ENCODE measurements at places on chromosomes 1 and 21. TPM values are rescaled to one million over a fixed set of nuclear protein-coding genes. Genes with fewer than 3 reads are reported as not detected.

DLGAP3 gene
- total RNA-seq: under 0.01 TPM

UROD gene
- total RNA-seq: 123 TPM

ST6GALNAC3 gene
- not detected for total RNA-seq

TMEM269 gene
- under 0.01 TPM for total RNA-seq

ACKR1 gene
- not detected for total RNA-seq

ACTL8 gene
- total RNA-seq: not detected

PERM1 gene
- total RNA-seq: not detected

ADGRB2 gene
- 7.4 TPM for total RNA-seq

NR0B2 gene
- total RNA-seq: not detected

GPR3 gene
- total RNA-seq: under 0.01 TPM

OVAAL gene
- not detected for total RNA-seq

SFT2D2 gene
- 62.2 TPM for total RNA-seq

LINGO4 gene
- not detected for total RNA-seq

TCP10L gene
- 0.72 TPM for total RNA-seq

LHX4 gene
- not detected for total RNA-seq

TBX19 gene
- total RNA-seq: 1.1 TPM

ADAMTS4 gene
- total RNA-seq: 1.4 TPM

PBX1 gene
- 10.1 TPM for total RNA-seq

SYT14 gene
- 0.29 TPM for total RNA-seq

PRDM16 gene
- total RNA-seq: 6.5 TPM

LCE1B gene
- total RNA-seq: not detected

TAS1R1 gene
- 0.29 TPM for total RNA-seq

IRF6 gene
- under 0.01 TPM for total RNA-seq

GPR37L1 gene
- total RNA-seq: not detected

ITGB2 gene
- 15.2 TPM for total RNA-seq

Data from osteoblast (primary cell).